Stimulated activated CD8-positive, alpha-beta memory T cell treated with anti-CD3 and anti-CD28 coated beads, Interleukin-7, amount 100 ng/mL, for 1 hour (primary cell): ENCODE measurements at places on chromosomes 12 and 14.
A peak's percentile ranks its signal among the peaks of the same experiment; 100 is the strongest.

DNA sequence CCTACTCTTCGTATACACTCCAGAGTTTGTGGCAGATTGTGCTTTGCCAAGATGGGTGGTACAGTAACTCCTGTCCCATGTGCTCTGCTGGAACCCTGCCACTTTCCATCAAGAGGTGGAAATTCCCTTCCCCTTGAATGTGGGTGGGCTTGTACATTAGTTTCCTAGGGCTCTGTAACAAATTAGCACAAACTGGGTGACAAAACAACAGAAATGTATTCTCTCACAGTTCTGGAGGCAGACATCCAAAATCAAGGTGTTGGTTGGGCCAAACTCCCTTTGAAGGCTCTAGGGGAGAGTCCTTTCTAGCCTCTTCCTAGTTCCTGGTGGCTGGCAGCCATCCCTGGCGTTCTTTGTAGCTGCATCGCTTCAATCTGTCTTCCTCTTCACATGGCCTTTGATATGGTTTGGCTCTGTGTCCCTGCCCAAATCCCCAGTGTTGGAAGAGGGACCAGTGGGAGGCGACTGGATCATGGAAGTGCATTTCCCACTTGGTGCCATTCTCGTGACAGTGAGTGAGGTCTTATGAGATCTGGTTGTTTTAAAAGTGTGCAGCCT, 117.5 kb downstream of the VRK1 start:
- no peak for DNase-seq

DNA sequence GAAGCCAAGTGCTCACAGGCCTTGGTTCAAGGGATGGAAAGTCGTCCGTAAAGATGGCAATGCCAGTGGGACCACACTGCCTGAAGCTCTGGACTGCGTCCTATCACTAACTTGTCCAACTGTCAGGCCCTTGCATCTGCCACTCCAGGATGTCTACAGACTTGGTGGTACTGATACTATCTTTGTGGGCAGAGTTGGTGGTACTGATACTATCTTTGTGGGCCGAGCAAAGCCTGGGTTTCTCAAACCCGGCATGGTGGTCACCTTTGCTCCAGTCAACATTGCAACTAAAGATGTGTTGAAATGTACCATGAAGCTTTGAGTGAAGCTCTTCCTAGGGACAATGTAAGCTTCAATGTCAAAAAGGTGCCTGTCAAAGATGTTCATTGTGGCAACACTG, 128.4 kb upstream of the SEL1L start:
- no peak for DNase-seq

DNA sequence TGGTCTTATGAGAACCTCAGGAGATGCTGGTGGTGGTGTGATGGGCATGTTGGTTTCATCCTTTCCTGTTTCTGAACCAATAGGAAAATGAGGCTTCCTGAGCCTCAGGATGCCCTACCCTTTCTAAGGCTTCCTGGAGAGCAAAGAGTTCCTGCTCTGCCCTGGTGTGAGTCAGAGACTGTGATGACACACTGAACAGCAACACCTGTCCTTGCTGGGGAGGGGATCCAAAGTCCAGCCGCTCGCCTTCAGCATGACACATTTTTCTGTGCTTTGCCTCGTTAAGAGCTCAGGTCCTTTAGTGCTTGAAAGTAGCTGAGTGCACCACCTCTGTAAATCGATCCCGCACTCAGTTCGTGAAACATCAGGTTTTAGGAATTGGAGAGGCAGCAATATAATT, 116.0 kb downstream of the CACNA1C start:
- no peak for DNase-seq

- no peak for DNase-seq
These were observed 35.0 kb downstream of the KITLG start for GRCh38 chr12:88544991-88545980.

- DNase-seq: peak; percentile 41
These were observed 28.9 kb upstream of the MAPKAPK5 start for GRCh38 chr12:111812881-111813741.

- DNase-seq: no peak
These were observed 286.4 kb downstream of the PCNX1 start for GRCh38 chr14:71193663-71194062.

GRCh38 chr12:52038447-52038846, 12.8 kb upstream of the NR4A1 start:
- DNase-seq: no peak

GRCh38 chr12:131616738-131617137, 94.2 kb upstream of the SFSWAP start:
- no peak for DNase-seq

DNA sequence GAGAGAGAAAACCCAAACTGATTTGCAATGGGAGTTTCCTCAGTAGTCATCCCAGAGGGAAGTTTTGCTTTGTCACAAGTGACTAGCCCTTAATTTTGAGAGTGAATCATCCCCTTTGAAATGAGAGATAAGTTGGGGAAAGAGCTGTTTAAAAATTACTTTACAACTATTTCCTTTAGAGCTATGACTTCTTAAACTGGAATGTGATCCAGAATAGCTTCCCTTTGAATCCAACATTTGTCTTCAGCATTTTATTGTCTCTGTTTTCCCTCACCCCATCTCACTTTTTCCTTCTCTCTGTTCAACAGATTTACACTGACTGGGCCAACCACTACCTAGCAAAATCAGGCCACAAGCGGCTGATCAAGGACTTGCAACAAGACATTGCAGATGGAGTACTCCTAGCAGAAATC, 109.3 kb downstream of the NAV3 start:
- DNase-seq: no peak

GRCh38 chr14:75724414-75725204, 63.6 kb downstream of the TTLL5 start:
- no peak for DNase-seq

DNA sequence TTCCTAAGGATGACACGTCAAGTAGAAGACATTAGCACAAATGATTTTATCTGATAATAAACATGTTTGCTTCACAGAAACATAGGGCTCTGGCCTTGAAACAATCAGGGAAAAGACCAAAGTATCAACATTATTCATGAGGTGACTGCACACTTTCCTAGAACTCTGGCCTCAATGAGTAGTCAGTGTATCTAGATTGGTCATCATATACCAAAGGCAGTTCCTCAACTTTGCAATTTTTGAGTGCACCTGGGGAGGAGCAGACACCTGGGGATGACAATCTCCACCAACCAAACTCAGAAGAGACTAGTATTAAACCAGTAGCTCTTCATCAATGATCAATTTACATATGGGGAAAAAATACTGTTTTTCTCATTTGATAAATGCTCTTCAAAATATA, 4.5 kb downstream of the EDDM3A start:
- DNase-seq: no peak

DNA sequence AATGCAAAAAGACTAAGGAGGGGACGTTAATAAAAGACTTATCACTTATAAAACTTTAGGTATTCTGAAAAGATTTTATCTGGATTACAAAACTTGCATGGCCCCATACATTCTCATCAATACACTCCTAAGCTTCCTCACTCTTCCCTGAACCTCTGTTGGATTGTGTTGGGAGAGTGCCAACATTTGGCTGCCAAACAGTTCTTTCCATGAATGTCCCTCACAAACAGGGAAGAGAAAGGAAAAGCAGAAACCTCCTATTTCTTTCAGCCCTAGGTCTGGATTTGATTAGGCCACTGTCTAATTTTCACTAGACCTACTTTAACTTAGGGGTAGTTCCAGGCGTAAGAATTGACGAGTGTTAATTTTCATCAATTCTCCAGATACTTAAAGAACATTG, 11.7 kb downstream of the PTHLH start:
- no peak for DNase-seq

- DNase-seq: no peak
These were observed 30.4 kb upstream of the ITPK1 start for GRCh38 chr14:93146119-93146518.

- no peak for DNase-seq
These were observed 60.3 kb upstream of the SYT1 start for GRCh38 chr12:78804262-78804661.

DNA sequence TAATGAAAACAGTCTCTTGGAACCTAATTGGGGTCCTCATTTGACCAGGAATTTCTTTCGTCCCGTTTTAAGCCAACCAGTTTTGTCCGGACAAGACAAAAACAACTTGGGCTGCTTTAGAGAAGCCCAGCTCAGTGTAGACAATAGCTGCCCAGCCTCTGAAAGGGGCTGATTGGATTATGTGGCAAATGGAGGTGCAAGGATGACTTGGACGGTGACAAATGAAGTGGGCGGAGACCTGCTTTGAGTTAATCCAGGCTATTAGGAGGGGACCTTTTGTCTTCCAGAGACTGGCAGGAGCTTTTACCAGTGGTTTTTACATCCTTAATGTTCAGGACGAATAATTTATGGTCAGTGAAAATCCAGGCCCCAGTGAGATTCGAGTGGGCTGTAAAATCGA, 4.8 kb downstream of the MEG3 start:
- no peak for DNase-seq

DNA sequence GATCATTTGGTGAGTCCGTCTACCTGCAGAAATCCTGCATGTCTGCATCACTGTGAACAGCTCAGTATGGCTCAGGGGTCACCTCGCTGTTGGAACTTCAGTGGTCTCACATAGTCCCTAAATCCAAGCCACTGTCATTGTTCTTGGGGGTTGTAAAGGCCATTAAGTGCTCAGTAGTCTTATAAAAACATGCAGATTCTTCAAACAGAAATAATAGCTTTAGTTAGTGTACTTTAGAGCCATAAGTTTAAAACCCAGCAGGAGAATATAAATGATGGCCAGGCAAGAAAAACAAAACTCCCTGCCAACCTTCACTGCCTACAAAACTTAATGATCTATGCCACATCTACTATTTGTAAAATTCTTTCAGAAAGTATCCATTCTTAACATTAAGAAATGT, 396.3 kb downstream of the SYT1 start:
- no peak for DNase-seq

- no peak for DNase-seq
These were observed 24.3 kb downstream of the TSPAN9 start for GRCh38 chr12:3101309-3102024.

GRCh38 chr14:72766296-72766695, 127.6 kb downstream of the DPF3 start:
- DNase-seq: no peak

DNA sequence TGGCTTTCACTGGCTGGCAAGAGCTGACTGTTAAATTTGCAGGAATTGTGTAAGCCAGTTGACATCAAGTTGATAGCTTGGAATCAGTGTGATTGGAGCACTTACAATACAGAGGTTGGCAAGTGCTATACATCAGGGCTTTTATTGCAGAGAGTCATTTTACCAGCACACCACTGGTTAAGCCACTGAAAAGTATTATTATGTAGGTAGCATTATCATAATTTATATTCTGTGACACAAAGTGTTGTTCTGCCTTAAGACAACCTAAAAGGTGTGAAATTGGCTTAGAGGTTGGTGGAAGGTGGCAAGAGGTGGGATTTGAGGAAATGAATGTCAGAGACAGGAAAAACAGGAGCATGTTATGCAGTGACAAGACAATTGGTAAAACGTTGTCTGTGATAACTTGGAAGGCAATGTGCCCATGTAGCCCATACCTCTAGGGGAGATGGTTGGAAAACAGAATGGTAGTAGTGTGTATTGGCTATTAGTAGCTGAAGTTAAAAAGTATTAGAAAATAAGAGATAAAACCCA, 172.9 kb upstream of the PRICKLE1 start:
- no peak for DNase-seq

GRCh38 chr12:5262450-5262849, 169.5 kb upstream of the NTF3 start:
- DNase-seq: no peak

DNA sequence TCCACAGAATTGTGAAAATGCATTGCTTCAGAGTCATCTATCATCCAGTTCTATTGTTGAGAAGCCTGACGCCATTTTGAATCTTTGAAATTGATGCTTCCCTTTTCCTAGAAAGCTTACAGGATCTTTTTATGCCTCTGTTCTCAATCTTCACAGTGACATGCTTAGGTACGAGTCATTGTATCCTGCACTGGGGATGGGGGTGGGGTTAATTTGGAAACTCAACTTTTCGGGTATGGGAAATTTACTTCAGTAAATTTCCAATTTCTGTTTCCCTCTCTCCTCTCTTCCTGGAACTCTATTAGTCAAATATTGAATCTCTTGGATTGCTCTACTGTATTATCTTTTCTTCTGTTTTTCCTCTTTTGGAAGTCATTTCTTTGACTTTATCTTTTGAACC, 24.5 kb downstream of the RNASE10 start:
- DNase-seq: no peak

DNA sequence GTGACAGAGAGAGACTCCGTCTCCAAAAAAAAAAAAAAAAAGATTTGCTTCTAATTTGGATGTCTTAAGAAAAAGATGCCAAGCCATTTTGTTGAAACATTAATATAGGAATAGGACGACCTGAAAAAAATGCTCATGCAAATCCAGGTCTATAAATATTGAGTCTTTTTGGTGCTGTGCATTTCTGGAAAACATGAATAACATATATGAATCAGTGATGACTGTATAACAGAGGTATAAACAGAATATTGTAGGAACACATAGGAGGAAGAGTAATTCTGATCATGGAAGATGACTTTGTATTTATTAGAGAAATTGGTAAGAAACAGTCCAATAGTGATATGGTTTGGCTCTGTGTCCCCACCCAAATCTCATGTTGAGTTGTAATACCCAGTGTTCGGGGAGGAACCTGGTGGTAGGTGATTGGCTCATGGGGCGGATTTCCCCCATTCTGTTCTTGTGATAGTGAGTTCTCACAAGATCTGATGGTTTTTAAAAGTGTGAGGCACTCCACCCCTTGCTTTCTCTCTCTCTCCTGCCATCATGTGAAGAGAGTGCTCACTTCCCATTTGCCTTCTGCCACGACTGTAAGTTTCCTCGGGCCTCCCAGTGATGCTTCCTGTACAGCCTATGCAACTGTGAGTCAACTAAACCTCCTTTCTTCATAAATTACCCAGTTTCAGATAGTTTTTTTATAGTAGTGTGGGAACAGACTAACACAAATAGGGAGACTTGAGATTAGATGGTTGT, 3.0 kb upstream of the SRSF5 start:
- no peak for DNase-seq

DNA sequence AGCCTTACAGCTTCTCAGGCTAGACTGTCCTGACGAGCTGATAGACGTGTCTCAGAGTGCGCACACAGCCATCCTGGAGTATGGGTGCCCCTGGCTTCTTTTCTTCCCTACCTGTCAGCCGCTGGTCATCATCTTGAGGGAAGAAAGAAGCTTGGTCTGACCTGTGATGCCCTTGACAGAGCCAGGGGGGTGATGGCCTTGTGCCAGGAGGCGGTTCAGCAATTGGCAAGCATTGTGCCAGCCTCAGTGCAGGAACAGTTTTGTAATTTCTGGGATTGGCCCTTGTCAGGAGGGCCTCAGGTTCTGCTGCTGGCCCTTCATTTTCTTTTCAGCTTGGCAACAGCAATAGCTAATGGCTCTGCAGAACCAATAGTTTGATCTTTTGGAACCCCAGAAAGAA, 80.1 kb downstream of the ADCK1 start:
- DNase-seq: no peak
